SK-N-SH (cell line): ENCODE measurements at places on chromosomes 7 and 10.

DNA sequence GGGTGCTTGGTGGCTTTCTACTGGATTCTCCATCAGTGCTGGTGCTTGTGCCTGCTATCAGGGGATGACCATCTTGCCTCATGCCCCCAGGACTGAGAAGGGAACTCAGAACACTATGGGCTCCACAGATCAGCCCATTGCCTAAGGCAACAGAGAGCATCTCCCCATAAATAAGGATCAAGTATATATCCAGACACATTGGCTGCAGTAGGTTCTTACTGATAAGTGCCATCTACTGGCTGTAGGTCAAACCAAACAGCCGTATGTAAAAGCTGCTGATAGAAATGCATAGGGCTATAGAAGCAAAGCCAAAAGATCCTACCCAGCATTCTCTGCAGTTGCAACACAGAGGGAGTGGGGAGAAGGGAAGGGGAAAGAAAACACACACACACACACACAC is 153.7 kb downstream of the CDK14 start:
- peak; percentile 52 for DNase-seq

DNA sequence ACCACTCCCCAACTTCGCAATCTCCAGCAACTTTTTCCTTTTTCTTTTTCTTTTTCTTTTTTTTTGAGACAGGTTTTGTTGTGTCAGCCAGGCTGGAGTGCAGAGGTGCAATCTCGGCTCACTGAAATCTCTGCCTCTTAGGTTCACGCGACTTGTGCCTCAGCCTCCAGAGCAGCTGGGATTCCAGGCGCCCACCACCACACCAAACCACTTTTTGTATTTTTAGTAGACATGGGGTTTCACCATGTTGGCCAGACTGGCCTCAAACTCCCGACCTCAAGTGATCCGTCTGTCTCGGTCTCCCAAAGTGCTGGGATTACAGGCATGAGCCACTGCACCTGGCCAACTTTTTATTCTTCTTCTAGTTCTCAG is 55.0 kb downstream of the KIAA1549 start:
- no peak for DNase-seq

DNA sequence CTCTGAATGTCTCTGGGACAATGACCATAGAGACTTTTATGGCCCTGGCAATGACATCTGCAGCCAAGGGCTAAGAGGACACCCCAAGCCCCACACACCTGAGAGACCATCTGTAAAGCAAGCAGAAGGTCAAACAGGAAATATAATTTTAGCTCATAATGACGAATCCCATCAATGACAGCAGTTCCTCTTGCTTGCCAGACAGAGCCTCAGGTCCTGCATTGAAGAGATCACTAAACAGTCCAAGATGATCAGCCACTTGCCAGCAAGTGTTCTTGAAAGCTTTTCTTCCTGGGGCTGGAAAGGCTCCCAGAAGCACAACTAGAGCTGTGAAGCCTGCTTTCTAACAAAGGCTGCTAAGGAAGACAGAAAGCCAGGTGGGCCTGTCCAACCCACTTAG is 993.7 kb upstream of the AUTS2 start:
- no peak for DNase-seq

GRCh38 chr10:75929630-75930161 is 498.3 kb downstream of the LRMDA start:
- DNase-seq, result no peak

GRCh38 chr10:95478935-95479334 is 82.2 kb downstream of the SORBS1 start:
- DNase-seq, result no peak

GRCh38 chr7:824664-825063 is 7.6 kb upstream of the SUN1 start:
- no peak for DNase-seq

DNA sequence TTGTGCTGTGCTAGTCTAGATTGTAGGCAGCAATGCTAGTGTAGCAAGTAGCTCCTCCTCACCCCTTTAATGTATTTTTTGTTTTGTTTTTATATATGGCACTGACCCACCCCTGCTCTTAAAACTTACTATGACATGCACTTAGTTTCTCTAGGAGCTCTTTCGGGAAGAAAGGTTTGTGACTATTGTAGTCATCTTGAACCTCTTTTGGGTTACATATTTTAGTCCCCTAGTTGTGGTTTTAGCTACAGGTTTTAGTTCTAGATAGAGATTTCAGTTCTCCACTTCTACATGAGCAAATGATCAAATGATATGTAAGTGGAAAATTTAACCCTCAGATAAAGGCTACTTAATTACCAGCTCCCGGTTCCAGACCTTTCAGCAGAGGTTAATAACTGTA is 14.9 kb downstream of the MINPP1 start:
- DNase-seq, result no peak

DNA sequence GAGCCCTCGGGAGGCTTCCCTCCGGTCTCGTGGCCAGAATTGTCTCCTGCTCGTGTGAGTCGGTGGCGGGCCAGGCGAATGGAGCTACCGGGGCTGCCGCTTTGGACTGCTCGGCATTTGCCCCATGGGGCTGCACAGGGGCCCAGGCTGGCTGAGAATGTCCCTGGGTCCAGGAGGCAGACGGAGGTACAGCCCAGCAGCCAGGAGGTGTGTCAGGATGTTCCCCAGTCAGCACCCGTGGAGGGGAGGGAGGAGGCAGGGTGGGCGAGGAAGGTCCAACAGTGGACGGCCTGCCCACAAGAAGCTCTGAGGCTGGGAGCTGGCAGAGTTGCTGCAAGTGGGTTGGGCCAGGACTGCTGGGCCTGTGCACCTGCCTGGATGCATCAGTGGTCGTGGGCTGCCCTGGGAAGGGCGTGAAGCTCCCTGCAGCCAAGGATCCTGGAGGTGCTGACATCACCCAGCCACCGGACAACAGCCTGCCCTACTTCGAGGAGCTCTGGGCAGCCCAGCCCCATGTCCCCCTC is 46.4 kb downstream of the PDGFA start:
- no peak for DNase-seq

GRCh38 chr10:104387130-104387888 is 33.7 kb downstream of the CFAP58 start:
- DNase-seq, result no peak

DNA sequence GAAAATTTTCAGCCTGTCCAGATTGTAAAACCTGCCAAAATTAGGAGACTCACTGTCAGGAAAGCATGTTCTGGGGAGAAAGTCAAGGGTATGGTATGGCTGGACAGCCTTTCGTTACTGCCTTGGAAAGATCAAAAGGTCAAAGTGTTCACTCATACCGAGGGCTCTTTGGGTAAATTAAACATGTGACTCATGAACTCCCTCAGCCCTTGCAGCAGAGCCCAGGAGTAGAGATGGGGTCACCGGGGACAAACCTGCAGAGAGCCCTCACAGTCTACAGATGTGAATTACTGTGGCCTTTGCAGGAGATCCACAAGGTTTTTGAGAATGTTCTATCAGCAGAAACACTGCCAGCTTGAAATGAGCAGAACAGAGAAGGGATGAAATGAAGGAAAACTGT is 275.7 kb downstream of the KLF6 start:
- DNase-seq, result no peak

DNA sequence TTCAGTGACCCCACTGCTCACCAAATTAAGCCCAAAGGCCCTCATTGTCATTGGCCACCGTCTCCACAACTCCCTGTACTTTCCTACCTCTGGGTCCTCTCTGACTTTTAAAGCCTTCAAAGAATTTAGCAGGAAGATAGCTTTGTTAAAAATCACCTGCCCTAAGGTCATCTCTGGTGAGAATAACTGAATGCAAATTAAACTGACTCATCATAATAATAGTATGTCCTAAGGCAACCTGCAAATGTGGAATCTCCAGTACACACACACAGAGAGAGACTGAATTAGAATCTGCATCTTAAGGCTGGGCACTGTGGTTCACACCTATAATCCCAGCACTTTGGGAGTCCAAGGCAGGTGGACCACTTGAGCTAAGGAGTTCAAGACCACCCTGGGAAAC is 24.1 kb downstream of the OAT start:
- DNase-seq, result no peak

DNA sequence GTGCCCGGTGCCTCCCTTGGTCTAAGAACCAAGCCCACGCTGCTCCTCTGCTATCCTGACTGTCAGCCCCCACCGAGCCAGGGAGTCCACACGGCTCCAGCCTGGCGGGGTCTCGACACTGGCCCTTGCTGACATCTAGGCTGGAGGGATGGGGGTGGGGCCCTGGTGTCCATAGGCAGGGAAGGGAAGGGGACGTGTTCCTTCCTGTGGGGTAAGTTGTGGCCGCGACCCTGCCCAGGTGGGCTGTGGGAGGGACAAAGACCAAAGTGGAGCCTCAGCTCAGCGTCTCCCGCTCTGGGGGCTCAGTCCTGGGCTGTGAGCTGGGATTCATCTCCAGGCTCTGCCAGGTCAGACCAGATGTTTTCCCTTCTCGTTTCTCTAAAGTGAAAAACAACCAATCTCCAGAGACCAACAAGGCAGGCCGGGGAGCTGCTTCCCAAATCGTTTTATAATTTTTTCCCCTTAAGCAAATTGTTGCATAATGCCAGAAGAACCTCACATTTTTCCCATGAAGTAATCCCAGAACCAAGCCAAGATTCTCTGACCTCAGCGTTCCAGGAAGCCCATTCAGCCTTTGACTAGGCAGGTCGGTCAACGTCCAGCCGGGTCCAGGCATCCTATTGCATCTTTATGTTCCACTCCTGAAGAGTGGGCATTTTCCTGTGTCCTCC is 101.2 kb downstream of the RGS10 start:
- no peak for DNase-seq

DNA sequence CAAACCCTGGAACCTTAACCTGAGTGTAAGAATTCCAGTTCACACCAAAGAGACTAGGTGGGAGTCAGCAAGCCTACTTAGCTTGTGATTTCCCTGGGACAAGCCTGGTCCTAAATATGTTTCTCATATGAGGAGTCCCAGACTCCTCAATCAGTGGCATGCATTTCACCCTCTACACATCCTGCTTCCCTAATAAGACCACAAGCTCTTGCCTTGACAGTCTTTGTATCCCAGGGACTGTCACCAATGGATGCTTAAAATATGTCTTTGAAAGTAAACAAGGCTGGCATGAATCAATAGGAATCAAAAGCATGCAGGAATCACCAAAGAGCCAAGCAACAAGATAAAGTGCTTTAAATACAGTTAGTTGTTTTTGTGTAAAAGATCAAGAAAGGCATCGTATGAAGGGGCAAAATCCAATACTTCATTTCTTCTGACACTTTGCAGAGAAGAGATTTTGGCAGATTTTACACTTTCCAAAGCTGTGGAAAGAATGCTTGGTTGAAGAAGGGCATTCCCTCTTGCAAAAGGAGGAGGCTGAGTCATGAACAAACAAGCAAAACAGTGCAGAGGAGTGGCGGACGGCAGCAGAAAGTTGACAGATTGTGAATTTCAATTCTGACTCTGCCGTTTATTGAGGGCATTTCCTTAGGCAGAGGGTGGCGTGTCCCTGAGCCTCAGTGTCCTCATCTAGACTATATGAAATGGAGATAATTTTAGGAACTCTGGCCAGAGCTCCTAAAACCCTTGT is 8.5 kb upstream of the NFE2L3 start:
- DNase-seq, result no peak

- DNase-seq, result no peak
Measured at GRCh38 chr7:157979636-157980340, 607.8 kb downstream of the PTPRN2 start.
